Mesendoderm (in vitro differentiated cells): ENCODE measurements at places on chromosomes 7 and 10.

- peak; percentile 37 for DNase-seq
Measured at GRCh38 chr10:105188737-105189462, 547.8 kb downstream of the SORCS3 start.

DNA sequence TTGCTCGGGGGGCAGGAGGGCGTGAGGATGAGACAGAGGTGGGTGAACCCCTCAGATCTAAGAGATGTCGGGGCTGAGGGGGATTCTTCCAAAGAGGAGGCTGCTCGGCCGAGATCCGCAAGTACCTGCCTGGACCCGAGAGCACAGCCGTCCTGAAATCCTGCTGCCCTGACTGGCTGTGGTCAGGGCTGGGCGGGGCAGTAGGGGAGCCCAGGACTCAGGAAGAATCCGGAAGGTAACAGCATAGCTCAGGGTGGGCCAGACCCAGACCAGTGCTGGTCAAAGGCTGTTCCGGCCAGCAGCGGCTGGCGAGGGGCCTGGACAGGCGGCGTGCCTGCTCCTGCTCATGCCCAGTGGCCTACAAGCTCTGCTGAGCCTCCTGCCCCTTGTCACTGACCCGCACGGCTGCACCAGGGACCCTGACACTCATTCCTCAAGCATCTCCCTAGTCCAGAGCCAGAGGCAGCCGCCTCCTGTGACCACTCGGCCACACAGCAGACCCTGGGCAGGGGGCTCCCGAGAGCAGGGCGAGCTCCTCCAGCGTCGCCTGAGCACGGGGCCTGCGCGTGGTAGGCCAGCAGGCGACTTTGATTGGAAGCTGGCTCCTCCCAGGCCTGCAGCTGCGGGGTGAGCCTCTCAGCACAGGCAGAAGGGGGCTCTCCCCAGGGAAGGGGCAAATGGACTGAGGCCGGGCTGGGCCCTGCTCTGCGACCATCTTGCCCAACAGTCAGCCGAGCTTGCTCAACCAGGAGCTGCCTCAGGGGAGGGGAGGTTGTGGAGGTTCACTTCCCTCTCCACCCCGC lies 3.1 kb upstream of the ADAP1 start:
- peak; percentile 45 for DNase-seq

- DNase-seq: no peak
Measured at GRCh38 chr7:112282476-112283188, 76.1 kb downstream of the ZNF277 start.

DNA sequence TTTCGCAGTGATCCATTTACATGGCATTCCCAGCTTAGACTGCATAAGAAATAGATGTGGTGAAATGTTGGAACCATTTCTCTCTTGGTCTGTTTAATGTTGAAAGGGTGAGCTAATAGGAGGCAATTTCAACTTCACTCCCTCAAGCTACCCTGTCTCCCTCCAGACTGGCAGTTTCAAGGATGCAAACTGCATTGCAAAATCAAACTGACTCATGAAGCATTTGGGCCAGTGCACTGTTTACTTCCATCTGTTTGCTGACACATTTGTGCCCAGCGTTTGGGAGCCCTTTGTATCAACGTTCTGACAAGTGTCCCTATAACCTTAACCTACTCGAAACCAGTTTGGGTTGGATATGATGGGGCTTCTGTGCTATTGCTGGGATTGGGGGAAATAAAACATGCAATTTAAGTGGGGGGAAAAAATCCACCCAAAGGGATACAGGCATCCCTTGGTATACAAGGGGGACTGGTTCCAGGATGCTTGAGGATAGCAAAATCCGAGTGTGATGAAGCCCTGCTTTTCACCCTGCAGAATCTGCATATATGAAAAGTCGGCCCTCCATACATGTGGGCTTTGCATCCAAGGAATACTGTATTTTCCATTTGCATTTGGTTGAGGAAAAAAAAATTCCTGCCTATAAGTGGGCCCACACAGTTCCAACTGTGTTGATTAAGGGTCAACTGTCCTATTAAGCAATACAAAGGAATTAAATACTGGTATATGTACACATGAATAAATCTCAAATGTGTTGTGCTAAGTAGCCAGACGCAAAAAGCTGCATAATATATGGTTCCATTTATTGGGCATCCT lies 15.6 kb downstream of the RHEB start:
- no peak for DNase-seq

GRCh38 chr7:142854372-142855113 lies at the start of gene EPHB6:
Gene EPHB6, plus strand, starts transcription at chr7:142855076. Its CDS starts 8,152 bp downstream, at chr7:142863228.
- peak; percentile 66 for DNase-seq

- DNase-seq: no peak
Measured at GRCh38 chr7:143375298-143376034, 5.7 kb upstream of the ZYX start.

GRCh38 chr10:95247881-95248583 lies 42.8 kb downstream of the PDLIM1 start:
- DNase-seq: peak; percentile 40

DNA sequence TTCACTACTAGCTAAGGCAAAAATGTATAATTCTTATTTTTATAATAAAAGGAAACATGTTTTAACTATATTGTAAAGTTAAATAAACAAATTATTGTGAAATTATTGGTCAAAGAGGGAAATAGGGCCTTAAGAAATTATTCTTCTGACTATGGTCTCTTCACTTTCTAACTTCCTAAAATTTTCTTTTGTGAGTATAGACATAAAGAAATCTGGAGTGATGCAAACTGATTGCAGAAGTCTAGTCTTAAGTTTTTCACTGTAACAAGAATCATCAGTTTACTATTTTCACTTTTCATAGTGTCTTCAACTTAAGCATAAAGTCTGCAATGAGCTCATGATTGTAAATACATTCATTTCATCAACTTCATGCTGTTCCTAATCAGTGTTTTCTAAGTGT lies 525.4 kb downstream of the TFEC start:
- DNase-seq: no peak

- DNase-seq: no peak
Measured at GRCh38 chr10:60420991-60421894, 31.6 kb upstream of the ANK3 start.

GRCh38 chr7:70177166-70177565 lies 578.9 kb downstream of the AUTS2 start:
- no peak for DNase-seq

GRCh38 chr10:69065406-69066361 lies 22.2 kb upstream of the SRGN start:
- DNase-seq: no peak

GRCh38 chr7:104985259-104985617 lies 28.8 kb upstream of the KMT2E start:
- no peak for DNase-seq

DNA sequence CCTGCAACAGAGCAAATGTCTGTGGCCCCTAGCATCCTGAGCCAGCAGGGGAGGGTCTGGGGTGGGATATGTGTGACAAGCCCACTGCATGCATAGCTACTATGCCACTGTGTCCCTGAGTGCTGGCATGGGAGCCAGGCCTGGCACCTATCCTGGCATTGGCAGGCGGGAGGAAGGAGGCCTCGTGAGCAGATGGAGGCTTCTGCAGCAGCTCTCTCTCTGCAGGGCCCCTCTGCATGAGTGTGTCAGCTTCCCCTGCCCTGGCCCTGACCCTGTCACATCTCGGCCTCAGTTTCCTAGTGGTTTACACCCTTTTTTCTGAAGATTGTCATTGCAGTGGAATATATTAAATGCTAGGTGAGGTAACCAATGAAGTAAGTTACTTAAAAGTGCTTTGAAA lies 13.1 kb upstream of the IMPDH1 start:
- DNase-seq: no peak

- no peak for DNase-seq
Measured at GRCh38 chr7:24734306-24734705, 23.0 kb downstream of the GSDME start.

DNA sequence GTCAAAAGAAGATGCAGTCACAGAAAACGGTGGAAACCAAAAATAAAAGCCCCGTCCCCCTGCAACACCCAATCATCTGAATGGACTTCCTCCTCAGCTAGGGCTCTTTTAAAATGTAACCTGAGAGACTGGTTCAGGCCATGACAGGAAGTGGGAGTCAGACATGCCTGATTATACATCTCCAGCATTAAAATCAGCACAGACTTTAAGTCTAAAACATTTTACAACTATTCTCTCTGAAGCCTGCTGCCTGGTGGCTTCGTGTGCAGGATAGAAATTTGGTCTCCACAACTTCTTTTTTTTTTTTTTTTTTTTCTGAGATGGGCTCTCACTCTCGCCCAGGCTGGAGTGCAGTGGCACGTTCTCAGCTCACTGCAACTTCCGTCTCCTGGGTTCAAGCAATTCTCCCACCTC lies 30.3 kb downstream of the HACD1 start:
- peak; percentile 27 for DNase-seq

DNA sequence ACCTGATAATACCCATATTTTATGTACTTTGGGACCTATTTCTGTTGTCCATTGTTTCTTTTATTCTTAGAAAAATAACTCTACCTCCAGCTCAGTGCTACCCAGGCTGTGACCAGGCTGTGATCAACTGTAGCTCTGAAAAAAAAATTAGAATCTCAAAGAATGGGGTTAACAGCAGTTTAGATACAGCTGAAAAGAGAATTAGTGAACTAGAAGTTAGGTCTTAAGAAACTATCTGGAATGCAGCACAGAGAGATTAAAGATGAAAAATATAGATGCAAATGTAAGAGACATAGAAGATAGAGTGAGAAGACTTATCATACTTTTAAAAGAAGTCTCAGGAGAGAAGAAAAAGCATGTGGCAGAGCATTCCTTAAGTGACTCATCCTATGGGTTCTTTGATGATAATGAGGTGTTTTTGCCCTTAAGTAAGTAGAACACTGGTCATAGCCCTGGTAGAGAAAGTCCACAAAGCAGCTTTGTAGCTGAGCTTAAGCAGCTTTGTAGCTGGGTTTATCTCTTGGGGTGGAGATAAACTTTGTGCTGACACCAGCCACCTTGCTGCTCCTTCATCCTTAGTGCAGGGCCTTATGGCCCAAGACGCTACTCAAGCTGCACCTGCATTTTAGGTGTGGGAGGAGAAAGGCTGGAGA lies 27.3 kb upstream of the SFRP5 start:
- DNase-seq: no peak

GRCh38 chr7:125602441-125602840 lies 672.8 kb upstream of the POT1 start:
- no peak for DNase-seq

DNA sequence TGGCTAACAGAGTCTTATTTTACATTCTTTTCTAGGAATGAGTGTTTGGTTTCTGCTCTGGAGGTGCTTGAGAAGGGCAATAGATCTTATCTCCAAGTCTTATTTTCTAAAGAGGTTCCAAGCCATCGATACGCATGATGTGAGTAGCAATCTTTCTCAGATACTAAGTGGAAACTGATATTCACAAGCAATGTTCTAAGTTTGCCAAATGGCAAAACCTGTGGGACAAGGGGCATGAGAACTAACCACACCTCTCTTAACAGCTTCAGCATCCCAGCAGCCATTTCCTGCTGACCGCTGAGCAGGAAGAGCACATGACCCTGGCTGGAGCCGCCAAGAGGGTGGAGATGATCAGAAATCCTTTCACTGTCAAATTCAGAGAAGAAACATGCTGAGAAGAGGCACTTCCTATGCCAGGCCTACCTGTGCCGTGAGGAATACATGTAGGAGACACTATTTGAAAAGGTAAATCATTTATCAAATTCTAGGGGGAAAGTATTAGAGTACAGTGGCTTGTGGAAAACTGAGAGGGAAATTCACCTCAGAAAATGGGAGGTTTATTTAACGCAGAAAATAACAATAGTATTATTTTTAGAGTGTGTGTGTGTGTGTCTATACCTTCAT lies 35.2 kb downstream of the CCDC71L start:
- peak; percentile 8 for DNase-seq

GRCh38 chr7:43905956-43906330 lies 453 bp downstream of the URGCP start:
- DNase-seq: peak; percentile 64

- no peak for DNase-seq
Measured at GRCh38 chr10:52269233-52269632, 44.8 kb upstream of the DKK1 start.

- no peak for DNase-seq
Measured at GRCh38 chr10:95289921-95290421, 832 bp downstream of the PDLIM1 start.

- DNase-seq: no peak
Measured at GRCh38 chr10:124064676-124065075, 28.7 kb downstream of the CHST15 start.

DNA sequence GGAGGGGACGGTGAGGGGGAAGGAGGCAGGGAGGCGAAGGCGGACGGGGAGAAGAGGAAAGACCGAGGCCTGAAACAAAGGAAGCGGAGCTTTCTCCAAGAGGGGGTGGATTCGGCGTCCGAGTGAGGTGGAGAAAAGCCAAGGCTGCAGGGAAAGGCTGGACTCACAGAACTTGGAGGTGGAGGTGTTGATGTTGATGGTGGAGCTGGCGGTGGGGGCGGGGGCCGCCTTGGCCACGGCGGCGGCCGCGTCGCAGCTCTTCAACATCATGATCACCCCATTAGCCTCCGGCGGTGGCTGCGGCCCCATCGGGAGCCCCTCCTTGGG lies 578 bp downstream of the CACUL1 start:
- DNase-seq: peak; percentile 85

DNA sequence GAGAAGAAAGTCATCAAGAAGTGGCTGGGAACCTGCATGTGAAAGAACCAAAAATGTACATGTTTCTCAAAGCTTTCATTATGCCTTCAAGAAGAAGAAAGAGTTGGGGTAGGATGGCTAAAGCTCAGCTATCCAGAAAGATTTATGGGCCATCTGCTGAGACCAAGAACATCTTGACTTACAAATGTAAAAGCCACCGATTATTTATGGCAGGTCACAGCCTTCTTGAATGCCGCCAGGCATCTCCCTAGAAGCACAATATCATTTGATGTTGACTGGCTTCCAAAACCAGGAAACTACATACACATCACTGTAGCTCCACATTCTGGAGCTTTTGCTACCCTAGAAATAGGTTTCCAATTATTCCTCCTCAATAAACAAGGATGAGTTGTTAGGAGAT lies 254.2 kb upstream of the AOAH start:
- no peak for DNase-seq

GRCh38 chr7:13017333-13017857 lies 330.0 kb downstream of the ARL4A start:
- peak; percentile 94 for DNase-seq

- peak; percentile 21 for DNase-seq
Measured at GRCh38 chr10:5343561-5343960, 21.2 kb upstream of the UCN3 start.

GRCh38 chr10:63106111-63106755 lies 26.9 kb upstream of the NRBF2 start:
- no peak for DNase-seq

DNA sequence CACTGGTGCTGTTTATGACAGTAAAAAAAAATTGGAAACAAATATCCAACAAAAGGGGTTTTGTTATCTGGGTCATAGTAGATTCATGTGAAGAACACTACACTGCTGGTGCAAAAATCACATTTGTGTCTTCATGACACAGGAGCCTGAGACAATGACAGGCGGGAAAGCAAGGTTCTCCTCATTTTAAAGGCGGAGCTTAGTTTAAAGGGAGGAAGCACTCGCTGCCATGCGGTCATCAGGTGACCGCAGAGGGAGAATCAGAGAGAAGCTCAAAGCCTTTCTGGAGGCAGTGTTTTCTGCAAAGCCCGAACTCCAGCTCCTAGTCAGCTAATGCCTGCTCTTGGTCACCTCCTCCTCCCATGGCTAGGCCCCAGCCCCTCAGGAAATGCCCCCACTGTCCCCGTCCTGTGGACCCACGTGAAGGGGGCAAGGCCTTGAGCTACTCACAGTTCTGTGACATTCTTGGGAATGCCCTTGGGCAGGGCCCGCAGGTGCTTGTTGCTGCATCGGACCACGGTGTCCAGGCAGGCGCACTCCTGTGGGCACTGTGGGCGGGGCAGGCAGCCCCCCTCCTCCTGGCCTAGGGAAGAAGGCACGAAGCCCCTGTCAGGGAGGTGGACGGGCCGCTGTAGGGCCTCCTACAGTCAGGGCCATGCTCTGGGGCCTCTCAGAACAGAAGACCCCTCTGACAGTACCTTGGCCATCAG lies 146.1 kb downstream of the SLIT1 start:
- no peak for DNase-seq

- DNase-seq: no peak
Measured at GRCh38 chr7:66076462-66077329, 1.1 kb downstream of the ASL start.
